HT-29 (cell line): ENCODE measurements at places on chromosomes 2 and 18.

DNA sequence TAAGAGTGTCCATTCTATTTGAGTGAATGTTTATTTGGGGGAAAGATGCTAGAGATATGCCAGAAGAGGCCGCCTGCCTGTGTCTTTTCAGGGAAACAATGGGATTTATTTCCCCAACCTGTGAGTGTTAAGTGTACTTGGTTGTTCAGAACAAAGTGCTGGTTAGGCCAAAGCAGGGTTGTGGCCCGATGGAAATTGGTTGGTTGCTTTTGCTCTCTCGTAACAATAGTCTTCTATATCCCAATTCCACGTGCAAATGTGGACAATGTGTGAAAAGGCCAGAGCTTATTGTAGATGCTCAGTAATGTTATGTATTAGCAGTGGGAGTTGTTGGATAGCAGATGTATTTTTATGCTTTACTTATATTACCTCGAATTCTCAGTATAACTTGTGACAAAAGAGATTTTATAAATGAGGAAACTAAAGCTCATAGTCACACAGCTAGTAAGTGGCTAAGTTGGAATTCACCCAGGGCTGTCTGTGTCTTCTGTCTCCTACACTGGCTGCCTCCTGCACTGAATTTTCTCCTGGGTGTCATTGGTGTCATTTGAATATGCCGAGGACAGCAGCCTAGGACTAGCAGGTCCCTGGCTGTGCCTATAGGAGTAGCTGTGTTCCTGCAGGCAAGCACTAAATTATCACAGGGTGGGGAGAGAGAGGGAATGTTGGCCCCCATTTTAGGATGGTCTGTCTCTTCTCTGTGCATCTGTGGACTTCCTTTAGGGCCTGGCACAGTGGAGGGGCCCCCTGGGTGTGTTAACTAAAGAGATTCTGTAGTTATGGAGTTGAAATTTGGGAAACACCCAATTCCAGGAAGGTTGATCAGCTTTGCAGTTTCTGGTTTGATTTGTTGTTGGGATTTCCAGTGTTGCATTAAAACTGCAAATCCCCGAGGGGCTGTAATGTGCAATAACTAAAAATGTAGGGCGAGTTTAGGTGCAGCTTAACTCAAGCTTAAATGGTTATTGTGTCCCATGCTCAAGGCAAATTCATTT, 21.6 kb downstream of the GPD2 start:
- DNase-seq = no peak

DNA sequence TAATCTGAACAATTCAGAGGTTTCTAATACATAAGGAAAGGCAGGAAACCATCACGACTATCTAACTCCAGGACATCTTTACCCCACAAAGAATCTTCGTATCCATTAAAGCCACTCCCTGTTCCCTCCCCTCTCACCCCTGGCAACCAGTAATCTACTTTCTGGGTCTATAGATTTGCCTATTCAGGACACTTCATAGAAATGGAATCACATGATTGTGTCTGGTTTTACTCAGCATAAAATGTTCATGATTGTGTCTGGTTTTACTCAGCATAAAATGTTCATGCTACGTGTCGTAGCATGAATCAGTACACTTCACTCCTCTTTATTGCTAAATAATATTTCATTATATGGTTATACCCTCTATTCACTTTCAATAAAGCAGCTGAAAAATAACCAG, 11.6 kb downstream of the FECH start:
- DNase-seq = no peak

DNA sequence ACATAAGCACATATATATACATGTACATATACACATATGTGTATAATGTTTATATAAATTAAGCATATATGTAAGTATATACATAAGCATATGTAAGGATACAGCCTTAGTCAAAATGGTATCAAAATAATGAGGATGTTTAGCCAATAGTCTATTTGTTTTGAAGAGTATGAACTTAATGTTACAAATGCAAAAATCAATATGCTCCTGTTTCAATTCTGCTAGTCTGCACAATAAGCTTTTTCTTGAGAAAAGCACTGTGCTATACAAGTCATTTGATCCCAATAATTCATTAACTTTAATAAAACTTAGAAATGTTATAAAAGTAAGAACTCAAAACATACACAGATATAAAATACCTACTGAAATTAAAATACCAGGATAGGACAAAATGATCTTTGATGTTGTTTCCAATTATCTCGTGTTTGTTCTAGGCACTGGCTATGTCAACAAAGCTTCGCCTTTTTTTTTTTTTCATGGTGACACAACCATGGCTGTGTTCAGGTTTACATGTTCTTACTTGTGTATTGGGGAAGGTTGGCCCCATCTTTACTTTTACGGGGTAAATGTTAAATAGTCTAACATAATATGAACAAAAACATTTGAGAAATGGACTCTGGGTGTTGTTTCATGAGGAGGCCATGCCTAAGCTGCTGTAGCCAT, 271.1 kb upstream of the CDH19 start:
- DNase-seq = peak; percentile 23

DNA sequence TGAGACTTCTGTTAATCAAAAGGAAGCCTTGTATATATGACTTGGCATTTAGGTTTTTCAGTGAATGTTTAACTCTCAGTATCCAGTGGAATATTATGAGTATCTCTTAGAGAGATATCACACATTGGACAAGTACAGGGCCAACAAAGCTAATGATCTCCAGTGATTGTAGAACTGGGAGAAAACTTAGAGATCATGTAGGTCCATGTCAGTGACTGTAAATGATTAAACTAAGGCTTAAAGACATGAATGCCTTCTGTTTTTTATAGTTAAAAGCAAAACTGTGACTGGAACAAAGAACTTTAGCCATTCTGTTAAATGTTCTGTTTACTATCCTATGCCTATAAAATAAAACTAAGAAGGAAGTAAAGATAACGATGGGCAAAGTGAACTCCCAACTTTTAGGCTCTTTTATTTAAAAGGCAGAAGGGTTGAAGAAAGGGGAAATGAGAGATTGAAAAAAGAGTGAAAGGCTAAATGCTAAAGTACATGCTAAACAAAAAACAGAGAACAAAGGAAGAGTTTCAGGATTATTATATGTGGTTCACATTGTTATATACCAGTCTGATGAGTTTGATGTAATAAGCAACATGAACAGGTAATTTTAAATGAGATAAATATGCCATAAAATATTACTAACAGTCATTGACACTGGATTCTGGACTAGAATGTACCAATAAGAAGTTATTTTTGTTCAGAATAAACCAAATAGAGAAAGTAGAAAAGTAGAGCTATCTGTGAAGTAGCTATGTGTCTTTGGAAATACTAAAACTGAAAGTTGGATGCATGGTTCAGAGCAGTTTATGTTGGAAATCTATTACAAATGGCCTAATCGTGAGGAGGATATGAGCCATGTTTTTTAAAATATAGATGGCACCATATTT, 37.1 kb upstream of the TNFRSF11A start:
- peak; percentile 46 for DNase-seq

- DNase-seq = no peak
Observed at GRCh38 chr2:120141300-120142069, 81.7 kb downstream of the TMEM185B start.

GRCh38 chr2:176174824-176175708, 13.4 kb upstream of the HOXD1 start:
- no peak for DNase-seq

DNA sequence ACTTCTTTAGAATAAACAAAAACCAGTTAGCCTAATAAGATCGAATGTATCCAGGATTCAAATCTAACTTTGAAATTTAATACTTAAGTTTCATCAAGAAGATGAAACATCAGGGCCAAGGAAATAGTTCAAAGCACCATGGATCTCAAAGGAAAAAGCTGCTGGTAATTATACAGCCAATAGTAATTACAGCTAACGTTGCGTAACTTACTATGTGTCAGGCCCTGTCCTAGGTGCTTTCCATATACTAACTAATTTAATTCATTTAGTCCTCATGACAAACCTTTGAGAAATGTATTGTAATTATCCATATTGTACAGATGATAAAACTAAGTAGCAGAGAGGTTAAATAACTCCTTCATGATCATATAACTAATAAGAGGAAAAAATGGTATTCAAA, 598.6 kb downstream of the NYAP2 start:
- no peak for DNase-seq

DNA sequence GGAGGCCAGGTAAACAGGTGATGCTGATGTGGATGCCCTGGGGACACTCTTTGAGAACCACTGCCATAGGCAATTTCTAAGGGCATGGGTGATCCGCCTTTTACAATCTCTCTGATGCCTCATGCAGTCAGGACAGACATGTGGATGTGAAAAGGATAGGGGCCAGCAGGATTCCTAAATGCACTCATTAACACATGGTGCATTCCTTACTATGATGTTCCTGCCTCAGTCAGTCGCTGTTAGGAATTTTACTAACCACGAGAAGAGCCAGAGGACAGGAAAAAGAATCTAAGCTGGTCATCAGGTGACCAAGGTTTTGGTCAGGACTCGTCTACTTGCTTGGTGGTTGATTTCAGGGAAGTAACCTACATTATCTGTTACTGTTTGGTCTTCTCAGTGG, 191.0 kb downstream of the ARL4C start:
- no peak for DNase-seq

- no peak for DNase-seq
Observed at GRCh38 chr2:53784436-53784835, 2.3 kb downstream of the ASB3 start.
